Myocyte (in vitro differentiated cells): ENCODE measurements at places on chromosomes 7 and 10. TPM values are rescaled to one million over a fixed set of nuclear protein-coding genes. Genes with fewer than 3 reads are reported as not detected.

The SMIM30 gene
- 162 and 187 TPM in 2 replicates for total RNA-seq

The TAS2R5 gene
- total RNA-seq, result 0.52 and 0.56 TPM in 2 replicates

The NYAP1 gene
- 0.05 TPM in 1 of 2 replicates, not detected in the other for total RNA-seq

The KIFBP gene
- 39.3 and 42.2 TPM in 2 replicates for total RNA-seq

The FRAT1 gene
- total RNA-seq, result 1.3 and 1.8 TPM in 2 replicates

The R3HCC1L gene
- 10.8 and 12.2 TPM in 2 replicates for total RNA-seq

The PANK1 gene
- 11.3 and 21.9 TPM in 2 replicates for total RNA-seq

The LRRD1 gene
- total RNA-seq, result 0.26 and 0.29 TPM in 2 replicates

The MCM10 gene
- total RNA-seq, result 0.05 and 0.10 TPM in 2 replicates

The RSPH10B gene
- total RNA-seq, result 0.21 TPM in 2 replicates

The UNCX gene
- total RNA-seq, result not detected in 2 replicates

The ZNF727 gene
- not detected in 2 replicates for total RNA-seq

The GIMAP4 gene
- total RNA-seq, result not detected in 2 replicates

The BMPER gene
- total RNA-seq, result 1.3 and 3.1 TPM in 2 replicates

The SNX10 gene
- total RNA-seq, result not detected in 2 replicates

The DHTKD1 gene
- 15.0 and 20.5 TPM in 2 replicates for total RNA-seq

The GALNT11 gene
- 80.0 and 94.2 TPM in 2 replicates for total RNA-seq

The TMEM273 gene
- total RNA-seq, result 0.32 TPM in 1 of 2 replicates, not detected in the other

The NPC1L1 gene
- not detected in 2 replicates for total RNA-seq

The TMEM213 gene
- total RNA-seq, result not detected in 2 replicates

The CACNA2D1 gene
- 231 and 261 TPM in 2 replicates for total RNA-seq

The HOXA2 gene
- total RNA-seq, result 0.42 and 0.56 TPM in 2 replicates

The LRRTM3 gene
- 0.05 and 0.08 TPM in 2 replicates for total RNA-seq
